Activated naive CD4-positive, alpha-beta T cell treated with anti-CD3 and anti-CD28 coated beads, Interleukin-2, amount 50 U/mL, for 72 hours (primary cell): ENCODE measurements at places on chromosomes 5 and 9.

DNA sequence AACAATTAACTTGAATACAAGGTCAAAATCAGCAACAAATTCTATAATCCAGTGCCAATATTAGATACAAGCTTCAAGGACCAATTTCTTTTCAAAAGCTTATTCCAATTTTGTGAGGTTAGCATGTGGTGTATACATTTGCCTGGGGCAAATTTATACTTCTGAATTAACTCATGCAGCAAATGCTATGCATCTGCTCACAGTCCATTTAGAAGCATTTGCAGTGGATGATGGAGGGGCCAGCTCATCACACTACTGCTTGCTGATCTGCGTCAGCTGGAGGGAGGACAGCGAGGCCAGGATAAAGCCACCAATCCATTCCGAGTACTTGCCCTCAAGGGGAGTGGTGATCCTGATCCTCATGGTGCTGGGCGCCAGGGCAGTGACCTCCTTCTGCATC lies 474.3 kb upstream of the KIF2A start:
- no peak for DNase-seq

- no peak for DNase-seq
These were observed 12.2 kb downstream of the PPP3R2 start for GRCh38 chr9:101582553-101582952.

GRCh38 chr9:115691693-115692092 lies 461.9 kb upstream of the PAPPA start:
- no peak for DNase-seq

DNA sequence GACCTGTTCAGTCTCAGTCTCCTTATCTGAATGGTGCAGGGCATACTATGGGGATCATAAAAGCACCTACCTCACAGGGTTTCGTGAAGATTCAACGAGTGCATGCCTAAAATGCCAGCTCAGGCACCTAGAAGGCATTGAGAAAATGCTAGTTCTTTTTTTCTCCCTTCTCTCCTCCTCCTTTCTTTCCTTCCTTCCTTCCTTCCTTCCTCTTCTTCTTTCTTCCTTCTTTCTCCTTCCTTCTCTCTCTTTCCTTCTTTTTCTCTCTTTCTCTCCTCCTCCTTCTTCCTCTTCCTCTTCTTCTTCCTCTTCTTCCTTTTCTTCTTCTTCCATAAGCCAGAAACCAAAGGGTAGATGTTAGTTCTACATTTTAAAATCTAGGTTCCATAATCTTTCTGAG lies 12.3 kb upstream of the RAB14 start:
- no peak for DNase-seq

DNA sequence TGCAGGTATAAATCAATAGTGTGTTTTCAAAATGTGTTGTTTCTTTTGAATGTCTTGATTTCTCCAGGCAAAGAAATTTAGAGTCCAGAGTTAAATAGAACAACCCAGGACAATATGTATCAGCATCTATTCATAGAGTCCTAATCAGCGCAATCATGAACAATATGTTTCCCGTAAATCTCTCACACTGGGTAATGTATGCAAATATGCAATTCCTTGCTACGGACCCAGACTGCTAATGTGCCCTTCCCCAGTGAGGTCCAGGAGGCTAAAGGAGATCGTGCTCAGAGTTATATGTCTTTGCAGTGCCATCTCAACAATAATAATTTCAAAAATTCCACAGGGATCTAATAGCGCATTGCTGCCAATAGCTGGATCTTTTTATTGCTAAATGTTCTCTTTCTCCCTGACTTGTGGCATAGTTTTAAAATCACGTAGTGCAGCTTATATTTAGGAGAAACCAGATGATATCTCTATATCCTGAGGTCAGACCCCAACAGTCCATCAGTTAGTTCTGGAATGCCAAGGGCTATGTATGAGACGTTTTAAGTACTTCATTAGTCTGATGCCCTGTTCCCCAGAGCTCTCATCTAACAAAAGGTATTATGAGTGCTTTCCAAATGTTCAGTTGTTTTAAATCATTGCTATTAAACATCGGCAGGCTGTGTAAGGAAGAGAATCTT lies 145.1 kb downstream of the MARCHF11 start:
- no peak for DNase-seq

GRCh38 chr5:138748630-138749081 lies 4.6 kb upstream of the CTNNA1 start:
- no peak for DNase-seq

DNA sequence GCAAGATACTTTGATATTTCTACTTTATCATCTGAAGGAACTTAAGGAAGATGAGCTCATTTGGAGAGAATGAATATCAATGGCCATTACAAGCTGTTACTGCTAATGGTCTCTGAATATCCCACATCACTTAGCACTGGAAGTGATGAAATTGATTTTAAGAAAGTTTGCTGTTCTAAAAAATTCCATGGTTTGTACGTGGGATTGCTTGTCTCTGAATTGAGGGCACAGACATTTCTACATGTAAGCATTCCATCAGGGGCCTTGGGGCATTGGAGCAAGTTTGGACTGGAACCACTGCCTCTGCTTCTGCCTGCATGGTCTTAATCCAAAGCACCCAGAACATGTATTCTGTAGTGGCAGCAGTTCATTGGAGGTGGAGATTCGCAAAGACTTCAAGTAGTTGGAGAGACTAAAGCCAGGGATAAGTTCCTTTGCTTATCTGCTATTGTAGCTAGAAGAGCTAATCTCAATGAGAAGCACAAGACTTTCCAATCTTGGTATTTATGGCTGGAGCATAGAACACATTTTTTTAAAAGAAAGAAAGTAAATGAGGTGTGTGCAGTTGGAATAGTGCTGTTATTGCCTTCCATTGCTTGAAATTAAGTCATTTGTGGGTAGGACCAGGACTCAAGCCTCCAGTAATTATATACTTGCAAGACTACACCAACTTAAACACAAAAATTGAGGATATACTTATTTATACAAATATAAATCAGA lies 424.2 kb downstream of the SPATA31D1 start:
- DNase-seq = no peak

- DNase-seq = no peak
These were observed 226.1 kb downstream of the NR3C1 start for GRCh38 chr5:143177263-143177983.

- no peak for DNase-seq
These were observed 77.5 kb downstream of the RXRA start for GRCh38 chr9:134403682-134404301.

GRCh38 chr5:150163547-150164059 lies 3.0 kb upstream of the CDX1 start:
- DNase-seq = no peak

DNA sequence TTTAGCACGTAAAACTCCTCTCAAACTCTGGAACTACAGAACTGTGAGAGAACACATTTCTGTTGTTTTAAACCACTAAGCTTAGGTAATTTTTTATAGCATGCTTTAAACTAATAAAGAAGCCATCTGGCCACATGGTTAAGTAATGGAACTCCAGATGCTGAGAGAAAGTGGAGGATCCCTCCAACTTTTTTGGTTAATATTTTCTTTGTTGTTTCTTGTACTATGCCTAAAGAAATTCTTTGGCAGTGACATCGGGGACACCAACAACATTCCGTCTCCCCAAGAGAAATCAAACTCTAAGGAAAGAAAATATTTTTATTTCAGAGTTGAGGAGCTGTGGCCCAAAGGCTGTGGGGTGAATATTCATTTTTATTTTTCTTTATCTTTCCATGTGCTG lies 734.8 kb upstream of the CDH9 start:
- no peak for DNase-seq

DNA sequence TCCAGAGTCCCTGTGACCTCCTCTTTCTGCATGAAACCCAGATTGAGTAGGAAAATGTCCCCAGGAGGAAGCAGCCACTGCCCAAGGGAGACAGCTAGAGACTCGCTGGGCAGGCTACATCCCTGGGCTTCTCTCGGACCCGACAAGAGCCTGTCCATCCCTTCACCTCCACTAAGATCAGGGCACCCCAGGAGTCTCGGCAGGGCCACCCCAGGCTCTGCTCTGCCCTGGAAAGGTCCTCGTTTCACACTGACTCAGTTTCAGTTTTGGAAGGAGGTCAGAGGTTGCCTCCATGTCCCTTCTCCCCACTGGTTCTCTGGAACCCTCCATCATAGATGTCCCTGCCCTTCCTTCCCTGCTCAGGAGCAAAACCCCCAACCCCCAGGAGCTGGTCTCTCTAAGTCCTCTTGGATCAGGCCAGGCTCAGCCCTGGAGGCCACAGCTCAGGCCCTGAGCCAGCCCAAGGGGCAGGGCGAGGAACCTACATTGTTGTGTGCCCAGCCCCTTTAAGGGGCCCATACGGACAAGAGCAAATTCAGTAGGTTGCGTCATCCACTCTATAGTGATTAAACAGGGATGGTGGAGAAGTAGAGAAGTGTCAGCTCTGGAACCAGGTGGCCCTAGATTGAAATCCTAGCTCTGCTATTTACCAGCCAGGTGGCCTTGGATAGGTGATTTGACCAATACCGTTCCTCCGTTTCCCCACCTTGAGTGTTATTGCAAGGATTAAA lies 37.4 kb downstream of the C9orf50 start:
- DNase-seq = no peak

GRCh38 chr9:93612796-93613154 lies 36.4 kb downstream of the PHF2 start:
- no peak for DNase-seq

- no peak for DNase-seq
These were observed 281.1 kb downstream of the PSAT1 start for GRCh38 chr9:78578072-78578471.

- no peak for DNase-seq
These were observed 81.3 kb downstream of the TNC start for GRCh38 chr9:115036691-115037090.

GRCh38 chr9:135703726-135704125 lies 1.7 kb downstream of the KCNT1 start:
- no peak for DNase-seq

GRCh38 chr5:38756068-38756467 lies 89.7 kb upstream of the OSMR start:
- no peak for DNase-seq

DNA sequence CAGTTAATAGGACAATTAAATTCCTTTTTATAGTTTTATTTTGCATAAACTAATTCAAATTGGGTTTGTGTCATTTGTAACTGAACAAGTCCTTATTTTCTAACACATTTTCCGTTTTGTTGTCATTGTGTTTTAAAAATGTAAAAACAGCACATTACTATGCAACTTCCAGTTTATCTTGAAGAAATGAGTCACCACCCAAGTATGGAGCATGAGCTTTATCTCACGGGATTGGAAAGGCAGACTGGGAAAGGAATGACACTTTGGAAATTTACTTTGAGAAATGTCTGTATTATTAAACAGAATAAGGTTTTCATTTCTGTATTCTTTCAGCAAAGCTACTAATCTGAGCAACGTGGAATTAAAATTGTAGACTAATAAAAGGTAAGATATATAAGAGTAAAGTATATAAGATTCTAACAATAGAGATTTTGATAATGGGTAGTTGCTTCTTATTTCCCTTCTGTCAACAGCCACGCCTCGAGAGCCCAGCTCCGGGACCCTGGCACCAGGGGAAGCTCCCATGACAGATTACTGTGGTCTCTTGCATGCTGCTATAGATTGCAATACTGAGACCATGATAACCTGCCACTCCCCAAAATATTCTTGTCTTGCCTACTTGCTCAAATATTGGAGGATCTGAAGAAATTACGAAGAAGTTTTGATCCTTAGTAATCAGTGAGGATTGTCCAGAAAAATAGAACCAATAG lies 433.1 kb downstream of the CHSY3 start:
- no peak for DNase-seq

DNA sequence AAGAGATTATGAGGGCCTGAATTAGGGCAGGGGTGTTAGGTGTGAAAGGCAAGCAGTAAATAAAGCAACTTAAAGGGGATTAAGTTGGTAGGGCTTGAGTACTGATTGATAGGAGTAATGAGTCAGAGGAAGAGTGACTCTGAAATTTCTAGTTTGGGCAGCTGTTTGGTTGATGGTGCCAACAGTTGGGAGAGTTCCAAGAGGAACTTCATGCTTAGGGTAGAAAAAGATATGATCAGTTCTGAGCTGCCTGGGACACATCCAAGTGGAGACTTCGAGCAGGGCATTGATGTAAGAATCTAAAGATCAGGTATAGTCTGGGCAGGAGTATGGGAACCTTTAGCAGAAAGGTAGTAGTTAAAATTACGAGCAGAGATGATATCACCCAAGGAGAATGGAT lies 10.2 kb downstream of the MAMDC2 start:
- no peak for DNase-seq

- no peak for DNase-seq
These were observed 1177.8 kb upstream of the SEMA6A start for GRCh38 chr5:117752403-117752802.

DNA sequence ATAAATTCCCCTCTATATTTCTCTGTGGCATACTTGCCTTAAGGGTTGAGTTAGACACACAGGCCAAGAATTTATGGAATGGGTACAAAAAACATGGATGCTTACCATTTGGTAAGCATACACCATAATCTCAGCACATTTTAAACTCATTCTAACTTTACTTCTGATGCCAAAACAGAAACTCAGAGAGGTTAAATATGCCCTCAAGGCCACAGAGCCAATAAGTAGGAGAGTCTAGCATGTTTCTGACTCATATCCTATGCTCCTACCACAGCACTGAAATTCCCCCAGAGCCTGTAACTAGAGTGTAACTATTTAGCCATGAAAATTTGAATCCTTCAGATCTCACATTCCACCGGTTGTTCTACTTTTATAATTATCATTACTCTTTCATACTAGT lies 559.7 kb downstream of the ACTL7B start:
- no peak for DNase-seq

GRCh38 chr9:98402019-98402840 lies 146.8 kb upstream of the TBC1D2 start:
- no peak for DNase-seq

GRCh38 chr5:180202939-180203573 lies 6.0 kb downstream of the RASGEF1C start:
- DNase-seq = no peak

DNA sequence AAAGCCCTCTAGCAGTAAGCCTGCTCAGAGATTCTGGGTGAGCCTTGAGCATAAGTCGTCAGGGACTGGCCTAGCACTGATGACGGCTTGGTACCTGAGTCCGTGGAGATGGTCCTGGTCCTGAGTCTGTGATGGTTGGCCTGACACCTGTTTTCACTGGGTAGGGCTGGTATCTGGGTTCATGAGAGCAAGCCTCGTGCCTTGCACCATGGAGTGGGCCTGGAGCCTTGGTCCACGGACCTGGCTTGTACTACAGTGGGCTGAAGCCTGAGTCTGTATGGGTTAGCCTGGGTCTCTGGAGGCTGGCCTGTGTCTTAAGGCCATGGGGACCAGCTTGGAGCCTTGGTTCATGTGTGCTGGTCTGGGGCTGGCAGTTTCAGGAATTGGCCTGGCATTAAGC lies 310.3 kb upstream of the ISL1 start:
- no peak for DNase-seq

DNA sequence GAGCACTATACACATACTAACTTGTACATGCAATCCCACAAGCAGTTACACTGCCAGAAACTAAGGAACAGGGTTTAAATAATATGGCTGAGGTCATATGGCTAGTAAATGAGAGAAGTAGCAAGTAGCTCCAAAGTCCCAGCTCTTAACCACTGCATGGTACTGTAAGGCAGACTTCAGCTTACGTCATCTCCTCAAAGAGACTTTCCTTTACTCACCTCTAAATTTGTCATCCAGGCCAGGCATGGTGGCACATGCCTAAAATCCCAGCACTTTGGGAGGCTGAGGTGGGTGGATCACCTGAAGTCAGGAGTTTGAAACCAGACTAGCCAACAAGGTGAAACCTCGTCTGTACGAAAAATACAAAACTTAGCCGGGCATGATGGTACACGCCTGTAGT lies 20.4 kb upstream of the SELENOP start:
- DNase-seq = no peak

- no peak for DNase-seq
These were observed 275.0 kb upstream of the SGCD start for GRCh38 chr5:156051972-156052371.

- DNase-seq = no peak
These were observed 361.4 kb upstream of the RFX3 start for GRCh38 chr9:3887221-3887653.
